ENCODE measurements at places on chromosomes 13 and 19.

- DNase-seq = no peak
Observed at GRCh38 chr13:113273851-113274590, 23.0 kb upstream of the LAMP1 start.

GRCh38 chr13:76993021-76993420, 1.1 kb downstream of the CLN5 start:
- DNase-seq = no peak

GRCh38 chr13:80278706-80279105, 62.2 kb downstream of the SPRY2 start:
- no peak for DNase-seq

DNA sequence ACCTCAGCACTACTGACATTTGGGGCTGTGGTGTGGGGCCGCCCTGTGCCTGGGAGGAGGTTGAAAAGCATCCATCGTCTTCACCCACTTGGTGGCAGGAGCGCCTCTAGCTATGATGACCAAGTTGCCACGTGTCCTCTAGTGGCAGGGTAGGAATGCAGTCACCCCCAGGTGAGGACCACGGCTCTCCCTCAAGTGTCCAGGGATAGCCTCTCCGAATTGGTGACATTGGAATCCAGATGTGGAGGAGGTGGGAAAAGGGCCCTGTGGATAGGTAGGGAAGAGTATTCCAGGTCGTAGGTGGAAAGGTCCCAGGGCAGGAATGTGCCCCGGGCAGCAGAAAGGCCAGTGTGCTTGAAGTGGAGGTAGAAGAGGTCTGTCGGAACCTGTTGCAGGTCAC, 37.6 kb downstream of the ARHGEF18 start:
- no peak for DNase-seq

DNA sequence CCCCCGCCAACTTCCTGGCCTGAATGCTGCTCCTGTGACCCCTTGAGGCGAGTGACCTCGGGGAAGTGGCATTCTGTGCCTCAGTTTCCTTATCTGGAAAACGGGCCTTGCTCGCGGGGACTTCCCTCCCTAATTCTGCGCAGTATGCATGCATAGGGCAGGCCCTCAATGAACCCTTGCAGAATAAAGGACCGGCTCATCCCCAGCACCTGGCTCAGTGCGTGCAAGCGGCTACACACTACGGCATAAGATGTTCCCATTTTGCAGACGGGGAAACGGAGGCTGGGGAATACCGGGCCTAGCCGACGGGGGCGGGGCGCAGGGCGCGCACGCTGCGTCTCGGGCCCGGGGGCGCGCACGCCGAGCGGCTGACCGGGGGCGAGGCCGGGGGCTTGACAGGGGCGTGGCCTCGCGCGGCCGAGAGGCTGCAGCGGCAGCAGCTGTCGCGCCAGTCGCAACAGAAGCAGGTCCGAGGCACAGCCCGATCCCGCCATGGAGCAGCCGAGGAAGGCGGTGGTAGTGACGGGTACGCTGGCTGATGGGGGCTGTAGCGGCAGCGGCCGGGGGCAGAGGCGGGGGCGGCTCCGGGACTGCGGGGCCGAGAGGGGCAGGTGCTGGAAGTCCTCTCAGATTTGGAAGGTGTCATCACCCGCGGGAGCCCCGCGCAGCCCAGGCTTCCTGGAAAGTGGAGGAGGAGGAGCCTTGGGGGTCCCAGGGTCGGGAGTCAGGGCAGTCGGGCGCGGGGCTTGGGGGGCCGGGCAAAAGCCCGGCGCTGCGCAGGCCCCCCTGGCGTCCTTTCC, at the start of gene PGPEP1:
Gene PGPEP1, plus strand, starts transcription at position 409 of the 800 bp plus-strand sequence. Its CDS starts 84 bp downstream, at position 493.
- DNase-seq = peak; percentile 68

DNA sequence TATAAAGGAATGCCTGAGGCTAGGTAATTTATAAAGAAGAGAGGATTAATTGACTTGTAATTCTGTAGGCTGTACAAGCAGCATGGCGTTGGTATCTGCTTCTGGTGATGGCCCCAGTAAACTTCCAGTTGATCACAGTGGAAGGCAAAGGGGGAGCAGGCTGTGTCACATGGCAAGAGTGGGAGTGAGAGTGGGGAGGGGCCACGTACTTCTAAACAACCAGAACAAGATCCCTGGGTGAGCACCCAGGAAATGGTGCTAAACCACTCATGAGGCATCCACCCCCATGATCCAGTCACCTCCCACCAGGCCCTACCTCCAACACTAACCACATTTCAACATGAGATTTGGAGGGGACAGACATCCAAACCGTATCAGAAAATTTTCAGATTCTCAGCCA, 3.0 kb upstream of the RNF113B start:
- no peak for DNase-seq

- DNase-seq = no peak
Observed at GRCh38 chr19:36041831-36042230, 9.2 kb upstream of the CLIP3 start.

DNA sequence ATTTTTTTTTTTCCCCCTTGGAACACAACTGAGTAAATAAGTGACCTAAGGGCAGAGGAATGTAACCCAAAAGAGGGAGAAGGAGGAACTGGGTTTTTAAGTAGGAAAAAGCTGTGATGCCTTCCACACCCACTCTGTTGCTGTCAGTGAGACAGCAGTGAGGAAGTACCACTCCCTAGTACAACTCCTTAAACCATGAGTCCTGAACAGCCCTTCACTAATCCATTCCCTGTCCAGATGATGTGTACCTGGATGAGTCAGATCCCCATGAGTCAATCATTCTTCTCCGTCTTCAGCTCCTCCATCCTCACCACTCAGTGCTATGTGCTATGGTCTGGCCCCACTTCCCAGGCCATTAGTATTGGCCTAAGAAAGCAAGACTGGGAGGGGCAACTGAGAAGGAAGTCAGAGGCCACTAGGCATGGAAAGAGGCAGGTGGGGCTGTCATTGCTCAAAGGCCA, 12.9 kb upstream of the CXCL17 start:
- no peak for DNase-seq

GRCh38 chr13:67292886-67293285, 62.8 kb upstream of the PCDH9 start:
- DNase-seq = no peak

- DNase-seq = no peak
Observed at GRCh38 chr13:45479661-45480060, 14.9 kb downstream of the COG3 start.

DNA sequence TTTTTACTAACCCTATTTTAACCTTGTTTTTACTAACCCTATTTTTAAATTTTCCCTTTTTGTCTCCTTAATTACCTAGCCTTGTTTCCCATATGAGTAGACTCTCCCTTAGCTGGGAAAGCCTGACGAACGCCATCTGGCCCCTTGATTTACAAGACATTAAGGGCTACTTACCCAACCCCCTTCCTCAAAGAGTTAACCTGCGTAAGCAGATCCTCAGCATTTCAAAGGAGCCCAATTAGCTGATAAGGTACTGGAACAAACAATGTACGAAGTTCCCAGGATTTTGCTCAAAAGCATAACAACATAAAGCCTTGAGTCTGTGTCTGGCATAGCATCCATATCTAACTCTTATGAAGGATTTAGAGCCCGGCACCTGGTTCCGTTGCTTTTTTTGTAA, 4.7 kb upstream of the MVB12A start:
- DNase-seq = no peak

DNA sequence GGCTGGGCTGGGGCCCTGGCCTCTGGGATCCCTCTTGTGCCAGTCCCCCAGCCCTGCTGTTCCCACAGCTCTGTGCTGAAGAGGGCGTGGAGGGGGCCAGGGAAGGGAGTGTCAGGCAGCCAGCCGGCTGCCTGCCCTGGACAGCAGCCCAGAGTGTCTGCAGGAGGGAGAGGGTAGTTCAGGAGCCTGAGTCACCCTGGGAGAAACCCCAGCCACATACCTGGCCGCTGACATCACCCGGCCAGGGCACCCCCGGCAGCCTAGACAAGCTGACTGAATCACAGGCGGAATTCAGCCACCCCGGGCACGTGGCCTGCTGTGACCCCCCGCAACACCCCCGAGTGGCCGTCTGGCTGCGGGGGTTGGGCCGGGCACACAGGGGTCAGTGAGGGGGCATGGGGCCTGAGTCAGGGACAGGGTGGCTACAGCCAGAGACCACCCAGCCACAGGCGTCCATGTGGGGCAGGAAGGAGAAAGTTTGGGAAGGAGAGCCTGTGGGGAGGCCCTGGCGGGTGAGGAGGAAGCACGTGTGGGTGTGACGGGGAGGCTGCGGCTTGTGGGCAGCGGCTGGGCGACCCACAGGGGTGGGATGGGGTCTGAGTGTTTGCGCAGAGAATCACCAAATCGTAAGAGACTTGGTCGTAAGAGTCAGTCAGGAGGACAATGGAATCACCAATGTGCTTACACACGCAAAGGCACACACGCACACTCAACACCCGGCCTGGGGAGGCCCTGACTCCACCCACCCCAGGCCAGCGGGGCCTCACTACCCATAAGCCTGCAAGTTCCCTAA, 11.9 kb upstream of the FOSB start:
- peak; percentile 65 for DNase-seq

DNA sequence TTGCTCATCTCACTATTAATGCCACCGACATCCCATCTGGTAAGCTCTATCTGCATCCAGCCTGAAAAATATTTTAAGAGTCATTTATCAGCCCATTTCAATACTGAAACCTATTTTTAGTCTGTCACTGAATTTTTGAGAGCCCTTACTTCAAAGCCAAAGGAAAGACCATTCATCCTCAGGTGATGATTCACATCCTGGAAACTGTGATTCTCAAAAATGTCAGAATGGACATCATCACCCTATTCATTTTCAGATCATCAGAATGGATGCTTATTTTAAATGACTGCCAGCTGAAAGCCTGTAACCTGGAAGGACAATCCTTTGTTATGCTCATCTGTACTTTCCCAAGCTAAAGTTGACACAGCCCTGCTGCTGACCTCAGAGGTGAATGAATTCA, 27.0 kb downstream of the TNFSF11 start:
- DNase-seq = no peak

GRCh38 chr13:75670496-75670895, 34.4 kb downstream of the LMO7 start:
- no peak for DNase-seq

- no peak for DNase-seq
Observed at GRCh38 chr19:1906985-1907562, 1.9 kb downstream of the ADAT3 start.

GRCh38 chr19:10283301-10284064, 3.3 kb upstream of the ICAM4 start:
- no peak for DNase-seq

DNA sequence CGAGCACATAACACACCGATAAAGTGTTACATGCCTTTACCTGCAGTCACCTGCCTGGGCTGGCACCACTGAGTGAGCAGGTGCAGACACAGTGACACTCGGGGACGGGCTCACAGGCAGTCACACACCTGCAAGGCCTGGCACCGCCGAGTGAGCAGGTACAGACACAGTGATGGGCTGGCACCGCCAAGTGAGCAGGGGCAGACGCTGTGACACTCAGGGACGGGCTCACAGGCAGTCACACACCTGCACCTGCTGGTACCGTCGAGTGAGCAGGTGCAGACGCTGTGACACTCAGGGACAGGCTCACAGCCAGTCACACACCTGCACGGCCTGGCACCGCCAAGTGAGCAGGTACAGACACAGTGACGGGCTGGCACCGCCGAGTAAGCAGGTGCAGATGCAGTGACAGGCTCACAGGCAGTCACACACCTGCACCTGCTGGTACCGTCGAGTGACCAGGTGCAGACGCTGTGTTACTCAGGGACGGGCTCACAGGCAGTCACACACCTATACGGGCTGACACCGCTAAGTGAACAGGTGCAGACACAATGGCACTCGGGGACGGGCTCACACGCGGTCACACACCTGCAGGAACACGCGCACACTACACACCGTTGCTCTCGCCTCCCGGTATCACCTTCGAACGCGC, 470 bp downstream of the ZNF835 start:
- no peak for DNase-seq

Measured in stimulated activated CD8-positive, alpha-beta memory T cell treated with anti-CD3 and anti-CD28 coated beads, Interleukin-4, amount 100 ng/mL, for 24 hours (primary cell).